ENCODE measurements at places on chromosomes 2 and 18. TPM values are rescaled to one million over a fixed set of nuclear protein-coding genes. Genes with fewer than 3 reads are reported as not detected.

The C2orf15 gene
- not detected for total RNA-seq

The KCNS3 gene
- total RNA-seq, result 2.4 TPM

GRCh38 chr2:62071760-62072680 is 123.9 kb upstream of the B3GNT2 start:
- no peak for DNase-seq

DNA sequence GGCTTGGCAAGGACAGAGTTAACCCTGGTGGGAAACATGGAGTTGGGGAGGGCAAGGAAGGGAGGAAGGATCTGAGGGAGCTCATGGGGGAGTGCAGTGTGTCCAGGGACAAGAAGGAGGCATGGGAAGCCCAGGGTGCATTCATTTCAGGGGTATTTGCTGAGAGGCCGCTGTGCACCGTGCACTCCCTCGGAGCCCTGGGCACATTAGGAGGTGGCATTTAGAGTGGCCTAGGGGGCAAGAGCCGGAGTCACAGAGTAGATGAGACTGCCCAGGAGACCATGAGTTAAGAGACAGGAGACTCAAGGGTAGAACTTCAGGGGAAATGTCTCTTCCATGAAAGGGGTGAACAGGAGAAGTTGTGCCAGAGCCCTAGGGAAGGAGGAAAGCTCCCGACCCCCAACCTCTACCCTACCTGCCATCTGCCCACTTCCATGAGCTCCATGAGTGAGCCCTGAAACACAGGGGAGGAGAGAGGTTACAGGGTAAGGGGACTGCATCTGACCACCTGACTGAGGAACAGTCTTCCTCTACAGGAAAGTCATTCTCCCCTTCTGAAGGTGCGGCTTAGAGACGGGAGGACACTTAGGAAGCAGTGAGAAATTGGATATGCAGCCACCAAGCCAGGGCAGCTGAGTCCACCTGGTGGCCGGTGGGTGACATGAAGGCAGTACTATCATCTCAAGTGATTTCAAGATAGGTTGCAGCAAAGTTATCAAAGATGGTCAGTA is 58.5 kb upstream of the COPS8 start:
- peak; percentile 86 for DNase-seq

The TRIM54 gene
- total RNA-seq, result 0.51 TPM

The RPE gene
- 60.7 TPM for total RNA-seq

GRCh38 chr2:222810044-222810443 is 50.8 kb upstream of the ACSL3 start:
- no peak for DNase-seq

GRCh38 chr18:70636991-70637390 is 348.1 kb downstream of the SOCS6 start:
- DNase-seq, result no peak

GRCh38 chr2:188786368-188786841 is 187.8 kb upstream of the COL3A1 start:
- peak; percentile 63 for DNase-seq

DNA sequence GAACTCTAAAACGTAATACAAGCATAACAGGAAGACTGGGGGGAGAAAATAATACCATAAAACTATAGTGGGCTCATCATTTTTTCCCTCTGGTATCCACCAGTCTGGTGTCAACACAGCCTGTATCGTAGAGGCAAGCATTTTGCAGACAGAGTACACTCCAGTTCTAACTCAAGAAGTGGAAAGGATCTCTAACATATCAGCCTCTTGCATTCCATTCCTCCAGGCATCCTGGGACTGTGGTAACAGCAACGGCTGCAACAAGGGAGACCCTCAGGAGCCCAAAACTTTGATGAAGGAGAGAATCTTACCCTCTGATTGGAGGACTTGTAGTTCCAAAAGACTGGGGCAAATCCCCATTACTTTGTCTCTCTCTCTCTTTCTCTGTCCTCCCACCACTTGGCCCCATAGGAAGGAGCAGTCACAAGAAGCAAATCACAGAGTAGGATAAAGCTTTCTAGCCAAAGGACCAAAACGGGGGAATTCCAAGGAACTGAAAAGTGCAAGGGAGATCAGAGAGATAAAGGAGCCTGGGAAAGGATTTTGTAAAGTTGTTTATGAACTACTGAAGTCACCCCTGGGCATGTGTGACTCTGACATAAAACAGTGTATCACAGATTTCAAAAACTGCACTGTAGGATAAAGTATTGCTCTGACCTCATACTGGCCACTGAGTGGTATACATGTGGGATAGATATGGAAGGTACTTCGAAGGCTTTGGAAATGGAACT is 11.9 kb downstream of the FRZB start:
- no peak for DNase-seq

DNA sequence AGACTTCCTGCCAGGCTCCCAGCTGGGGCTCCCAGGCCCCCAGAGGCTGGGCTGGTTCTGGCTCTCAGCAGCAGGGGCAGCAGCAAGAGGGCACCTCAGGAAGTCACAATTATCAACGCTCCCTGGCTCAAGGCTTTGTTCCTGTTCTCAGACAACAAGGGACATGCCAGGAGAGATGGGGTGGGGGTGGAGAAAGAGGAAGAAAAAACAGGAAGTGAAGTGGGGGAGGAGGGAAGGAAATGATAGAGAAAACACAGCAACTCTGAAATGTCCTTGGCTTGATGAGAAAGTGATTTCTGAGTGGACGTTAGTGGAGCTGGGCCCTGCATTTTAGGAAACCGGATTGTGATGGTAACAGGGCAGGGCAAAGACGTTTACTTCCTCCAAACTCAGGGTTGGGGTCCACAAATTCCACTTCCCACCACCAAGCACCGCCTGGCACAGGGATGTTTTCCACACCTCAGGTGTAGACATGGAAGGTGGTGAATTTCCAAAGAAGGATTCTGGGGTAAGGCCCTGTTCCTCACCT is 40.4 kb downstream of the CYRIA start:
- peak; percentile 67 for DNase-seq

The ZSWIM2 gene
- not detected for total RNA-seq

- DNase-seq, result no peak
Observed at GRCh38 chr18:65365245-65365980, 385.4 kb upstream of the CDH7 start.

GRCh38 chr2:211756266-211756665 is 782.3 kb downstream of the ERBB4 start:
- no peak for DNase-seq

GRCh38 chr2:194363878-194364277 is 1293.1 kb upstream of the SLC39A10 start:
- DNase-seq, result no peak

The CIB4 gene
- total RNA-seq, result not detected

The LAMA3 gene
- total RNA-seq, result 7.1 TPM

The SERPINB11 gene
- total RNA-seq, result not detected

DNA sequence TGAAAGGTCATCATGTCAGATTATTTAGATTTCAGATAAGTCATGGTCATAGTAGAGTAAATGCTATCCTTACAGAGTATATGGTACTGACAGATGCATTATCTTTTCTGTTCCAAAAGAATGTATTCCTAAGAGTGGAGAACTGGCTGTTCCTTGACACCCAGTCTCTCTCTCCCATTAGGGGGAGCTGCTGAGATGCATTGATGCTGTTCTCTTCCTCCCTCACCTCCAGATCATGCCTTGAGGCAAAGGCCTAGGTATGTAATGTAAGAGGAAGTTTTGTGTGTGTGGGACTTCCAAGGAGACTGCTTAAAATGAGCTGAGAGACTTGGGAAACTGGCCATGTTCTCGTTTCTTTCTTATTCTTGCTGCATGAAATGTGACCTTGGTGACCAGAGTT is 979.5 kb upstream of the CELF4 start:
- no peak for DNase-seq

- no peak for DNase-seq
Observed at GRCh38 chr2:121911036-121911435, 155.6 kb downstream of the TSN start.

DNA sequence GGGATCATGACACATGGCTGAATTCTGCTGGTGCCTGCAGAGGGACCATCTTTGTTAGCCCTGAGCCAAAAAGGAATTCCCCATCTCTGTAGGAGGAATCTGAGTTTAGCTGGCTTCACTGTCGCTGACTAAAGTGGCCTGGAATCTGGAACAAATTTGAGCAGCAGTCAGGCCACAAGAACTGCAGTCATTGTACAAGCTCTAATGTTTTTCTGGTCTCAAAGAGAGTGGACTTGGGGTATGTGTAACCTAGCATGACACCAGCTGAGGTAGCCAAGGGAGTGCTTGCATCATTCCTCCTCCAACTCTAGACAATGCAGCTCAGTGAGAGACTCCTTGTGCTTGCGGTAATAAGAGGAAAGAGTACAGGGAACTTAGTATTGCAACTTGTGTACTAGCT is 539.1 kb upstream of the LRRTM4 start:
- no peak for DNase-seq

The CFAP210 gene
- not detected for total RNA-seq

The ICOS gene
- not detected for total RNA-seq

DNA sequence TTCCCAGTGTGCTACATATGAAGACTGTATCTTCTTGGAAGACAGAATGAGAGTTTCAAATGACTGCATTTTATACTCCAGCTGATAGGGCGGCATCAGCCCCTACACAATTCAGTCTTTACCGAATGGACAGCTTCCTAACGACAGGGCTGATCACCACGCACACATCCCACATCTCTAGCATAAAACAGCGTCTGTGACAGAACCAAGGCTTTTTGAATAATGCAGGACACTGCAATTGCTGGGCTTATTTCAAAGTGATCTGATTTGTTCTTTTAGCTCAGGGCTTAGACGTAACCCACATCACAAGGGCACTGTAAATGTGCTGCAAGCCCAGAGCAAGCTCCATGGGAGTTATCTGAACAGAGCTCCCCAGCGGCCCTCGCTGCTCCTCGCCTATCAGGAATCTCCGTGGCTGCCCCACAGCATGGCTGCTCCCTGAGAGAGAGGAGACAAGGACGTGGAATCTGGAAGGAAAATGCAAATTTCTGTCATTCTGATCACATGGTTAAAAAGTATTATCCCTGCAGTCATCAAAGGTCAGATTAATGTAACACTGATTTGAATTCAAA is 158.5 kb upstream of the ALKAL2 start:
- no peak for DNase-seq

- no peak for DNase-seq
Observed at GRCh38 chr2:212959471-212960117, 191.8 kb downstream of the IKZF2 start.

The CNTNAP5 gene
- not detected for total RNA-seq

DNA sequence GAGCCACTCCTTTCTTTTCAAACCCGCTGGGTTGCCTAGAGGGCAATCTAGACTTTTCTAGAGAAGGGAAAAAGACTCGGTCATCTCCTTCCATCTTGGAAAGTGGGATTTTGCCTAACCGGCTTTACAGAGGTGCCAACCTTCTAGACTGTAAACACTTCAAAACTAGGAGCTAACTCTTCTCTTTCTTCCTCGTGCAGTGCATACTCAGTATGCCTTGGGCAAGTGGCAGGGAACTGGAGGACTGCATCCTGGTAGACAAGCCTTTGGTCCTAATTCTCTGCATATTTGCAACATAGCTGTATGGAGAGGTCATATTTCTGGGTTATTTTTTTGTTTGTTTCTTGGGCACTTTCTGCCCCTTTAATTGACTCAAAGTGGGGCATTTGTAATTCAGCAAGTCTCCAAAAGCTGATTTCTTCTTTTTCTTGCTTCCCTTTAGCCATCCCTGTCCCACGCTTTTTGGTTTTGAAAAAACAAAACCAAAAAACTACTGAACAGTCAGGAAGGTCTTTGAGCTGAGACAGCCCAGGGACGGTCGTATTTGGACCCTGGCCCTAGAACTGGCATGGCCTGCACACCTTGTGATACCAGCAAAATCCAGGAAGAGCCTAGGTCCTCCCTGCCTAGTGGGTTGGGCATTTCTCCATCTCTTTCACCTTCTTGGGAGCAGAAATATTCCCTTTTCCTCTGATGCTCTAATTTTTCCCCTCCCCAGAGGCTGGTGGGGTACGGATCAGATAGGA is 5.8 kb upstream of the GATA6 start:
- no peak for DNase-seq

The SPATA3 gene
- total RNA-seq, result not detected

DNA sequence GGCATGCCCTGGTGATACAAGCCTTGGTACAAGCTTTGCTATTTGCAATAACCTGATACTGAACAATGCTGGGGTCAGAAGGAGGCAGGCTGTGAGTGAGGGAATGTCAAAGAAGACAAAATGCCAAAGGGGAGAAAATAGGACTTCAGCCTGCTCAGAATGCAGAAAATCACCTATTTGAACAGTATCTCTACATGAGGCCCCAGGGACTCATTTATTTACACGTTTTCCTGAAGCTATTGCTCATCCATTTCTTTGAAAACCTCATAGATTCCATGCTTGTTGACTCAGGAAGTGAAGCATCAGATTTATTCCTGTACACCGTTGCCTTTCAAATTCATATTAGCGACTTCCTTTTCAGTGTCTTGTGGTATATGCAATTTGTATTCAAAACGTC is 69.4 kb upstream of the CBLN2 start:
- DNase-seq, result no peak

Measured in endothelial cell of umbilical vein (primary cell).